ENCODE measurements at places on chromosomes 2 and 18.

DNA sequence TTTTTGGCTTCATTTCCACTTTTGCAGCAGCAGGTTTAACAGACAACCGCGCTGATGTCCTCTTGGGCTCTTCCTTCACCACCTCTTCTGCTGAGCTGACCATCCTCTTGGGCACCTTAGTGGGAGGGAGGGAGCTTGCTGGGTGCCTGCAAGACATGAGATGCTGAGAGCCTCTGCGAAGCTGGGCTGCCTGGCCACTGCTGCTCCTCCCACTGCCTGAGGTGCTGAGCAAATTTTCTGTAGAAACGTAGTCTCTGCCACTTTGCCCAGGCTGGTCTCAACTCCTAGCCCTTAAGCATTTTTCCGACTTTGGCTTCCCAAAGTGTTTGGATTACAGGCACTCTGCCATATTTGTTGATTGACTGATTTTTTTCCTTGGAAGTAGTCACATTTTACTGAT, 422.2 kb upstream of the MC4R start:
- DNase-seq, result no peak

- DNase-seq, result no peak
These were observed 56.2 kb downstream of the ETAA1 start for GRCh38 chr2:67453310-67453709.

- no peak for DNase-seq
These were observed 366.4 kb downstream of the XIRP2 start for GRCh38 chr2:167254721-167255120.

GRCh38 chr2:26740890-26741302, 23.2 kb upstream of the SLC35F6 start:
- DNase-seq, result no peak

DNA sequence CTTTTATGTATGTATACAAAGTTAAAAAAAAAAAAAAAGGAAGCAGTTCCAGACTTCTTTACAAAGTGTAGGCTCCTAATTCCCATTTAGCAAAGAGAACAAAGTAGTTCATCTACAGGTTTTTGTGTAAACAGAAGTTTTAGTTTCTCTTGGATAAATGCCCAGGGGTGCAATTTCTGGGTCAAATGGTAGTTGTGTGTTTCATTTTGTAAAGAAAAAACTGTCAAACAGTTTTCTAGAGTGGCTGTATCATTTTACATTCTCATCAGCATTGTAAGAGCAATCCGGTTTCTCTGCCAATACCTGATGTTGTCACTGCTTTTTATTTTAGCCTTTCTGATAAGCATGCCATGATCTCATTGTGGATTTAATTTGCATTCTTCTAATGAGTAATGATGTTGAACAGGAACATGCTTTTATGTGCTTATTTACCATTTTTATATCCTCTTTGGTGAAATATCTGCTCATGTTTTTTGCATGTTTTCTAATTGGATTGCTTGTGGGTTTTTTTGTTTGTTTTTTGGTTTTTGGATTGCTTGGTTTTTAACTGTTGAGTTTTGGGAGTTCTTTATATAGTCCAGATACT, 16.6 kb upstream of the PSME4 start:
- peak; percentile 68 for DNase-seq

- DNase-seq, result no peak
These were observed 133.4 kb upstream of the CXCR4 start for GRCh38 chr2:136251197-136251884.

- no peak for DNase-seq
These were observed 2.2 kb downstream of the CXCR2 start for GRCh38 chr2:218127929-218128455.

GRCh38 chr2:223001797-223002175, 50.2 kb upstream of the KCNE4 start:
- DNase-seq, result no peak

- DNase-seq, result no peak
These were observed 59.5 kb upstream of the ID2 start for GRCh38 chr2:8622199-8622911.

- no peak for DNase-seq
These were observed at the start of gene REG1B for GRCh38 chr2:79087785-79088364. Gene REG1B (minus strand): TSS chr2:79087993. CDS start chr2:79087612, 381 bp downstream.

DNA sequence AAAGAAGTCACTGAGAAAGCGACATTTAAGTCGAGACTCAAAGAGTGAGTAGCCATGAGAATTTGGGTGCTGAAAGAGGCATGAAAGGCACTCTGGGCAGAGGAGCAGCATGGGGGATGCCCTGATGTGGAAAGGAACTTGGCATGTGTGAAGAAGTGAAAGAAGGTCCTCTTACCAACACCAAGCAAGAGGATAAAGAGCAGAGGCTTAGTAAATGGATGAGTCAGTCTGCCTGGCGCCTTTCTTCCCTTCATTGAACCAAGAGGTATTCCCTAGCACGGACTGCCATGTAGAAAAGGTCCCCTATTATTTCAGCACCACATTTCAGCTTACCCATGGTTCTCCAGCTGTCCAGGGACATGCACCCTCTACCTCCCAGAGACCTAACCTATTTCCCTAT, 221.1 kb upstream of the NRP2 start:
- no peak for DNase-seq

GRCh38 chr2:223474893-223475292, 127.3 kb downstream of the SCG2 start:
- no peak for DNase-seq

All from NCI-H1436 treated with DMSO at 0.1 percent for 48 hours (cell line).